ENCODE measurements at places on chromosomes 13 and 19. TPM values are rescaled to one million over a fixed set of nuclear protein-coding genes. Genes with fewer than 3 reads are reported as not detected.

GRCh38 chr19:5334366-5334739, 6.3 kb downstream of the PTPRS start:
- no peaks in the 10 kb centered on the region for H3K36me3 ChIP-seq
- H3K4me3 ChIP-seq: no peak overlapping the region
- peaks cover 26% of the 10 kb centered on the region for H3K4me1 ChIP-seq

The CABP5 gene
- total RNA-seq: not detected

DNA sequence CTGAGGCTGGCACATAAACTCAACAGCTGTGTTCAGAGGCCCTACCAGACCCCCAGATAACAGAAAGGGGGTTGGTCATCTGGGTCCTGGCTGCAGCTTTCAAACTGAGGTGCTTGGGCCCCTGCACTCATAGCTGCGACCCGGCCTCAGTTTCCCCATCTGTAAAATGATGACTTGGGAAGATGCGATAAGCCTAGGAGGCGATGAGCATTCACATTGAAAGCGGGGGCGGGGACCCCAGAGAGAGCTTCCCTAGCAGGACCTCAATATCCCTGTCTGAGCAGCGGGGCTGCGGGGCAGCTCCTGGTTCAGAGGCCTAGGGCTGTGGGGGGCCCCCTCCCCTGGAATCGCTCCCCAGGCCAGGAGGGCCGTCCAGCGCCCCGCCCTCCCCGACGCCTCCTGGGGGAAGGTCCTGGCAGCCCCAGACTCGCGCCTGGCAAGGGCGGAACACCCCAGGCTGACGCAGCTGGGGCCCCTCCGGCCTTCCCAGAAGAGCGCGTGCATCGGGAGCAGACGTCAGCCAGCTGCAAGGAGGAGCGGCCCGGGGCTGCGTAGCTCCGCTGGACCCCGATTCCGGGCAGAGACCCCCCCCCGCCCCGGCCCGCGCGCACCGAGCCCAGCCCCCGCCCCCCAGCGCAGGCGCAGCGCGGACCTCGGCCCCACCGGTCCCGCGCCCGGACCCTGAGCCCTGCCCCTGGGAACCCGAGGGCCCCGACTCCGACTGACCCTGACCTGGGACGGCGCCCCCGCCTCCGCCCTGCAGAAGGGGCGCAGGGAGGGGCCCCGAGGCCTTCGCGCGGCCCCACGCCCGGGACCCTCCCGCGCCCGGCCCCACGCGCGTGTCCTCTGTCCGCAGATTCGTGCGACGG, 3.5 kb downstream of the FSTL3 start:
- peak overlapping the region; percentile 44 for H3K4me3 ChIP-seq
- no peak overlapping the region for H3K27ac ChIP-seq
- peaks cover 26% of the 10 kb centered on the region for H3K4me1 ChIP-seq
- H3K27me3 ChIP-seq: peaks cover 19% of the 10 kb centered on the region

- H3K36me3 ChIP-seq: no peaks in the 10 kb centered on the region
- H3K27ac ChIP-seq: no peak overlapping the region
- H3K4me3 ChIP-seq: no peak overlapping the region
- H3K27me3 ChIP-seq: no peaks in the 10 kb centered on the region
These were observed 248.2 kb downstream of the SHISA2 start for GRCh38 chr13:25803641-25804040.

GRCh38 chr13:26423629-26424028, 133.9 kb upstream of the WASF3 start:
- H3K4me1 ChIP-seq: no peaks in the 10 kb centered on the region
- no peak overlapping the region for H3K27ac ChIP-seq
- H3K27me3 ChIP-seq: peaks cover 10% of the 10 kb centered on the region
- H3K4me3 ChIP-seq: no peak overlapping the region
- no peak for DNase-seq

GRCh38 chr19:3412066-3412465, 45.7 kb downstream of the NFIC start:
- H3K27ac ChIP-seq: no peak overlapping the region
- H3K36me3 ChIP-seq: no peaks in the 10 kb centered on the region
- H3K4me1 ChIP-seq: no peaks in the 10 kb centered on the region
- H3K27me3 ChIP-seq: no peaks in the 10 kb centered on the region
